ENCODE measurements at places on chromosomes 7 and 10.

- no peak for DNase-seq
Observed at GRCh38 chr7:36920433-36920832, 196.1 kb upstream of the AOAH start.

DNA sequence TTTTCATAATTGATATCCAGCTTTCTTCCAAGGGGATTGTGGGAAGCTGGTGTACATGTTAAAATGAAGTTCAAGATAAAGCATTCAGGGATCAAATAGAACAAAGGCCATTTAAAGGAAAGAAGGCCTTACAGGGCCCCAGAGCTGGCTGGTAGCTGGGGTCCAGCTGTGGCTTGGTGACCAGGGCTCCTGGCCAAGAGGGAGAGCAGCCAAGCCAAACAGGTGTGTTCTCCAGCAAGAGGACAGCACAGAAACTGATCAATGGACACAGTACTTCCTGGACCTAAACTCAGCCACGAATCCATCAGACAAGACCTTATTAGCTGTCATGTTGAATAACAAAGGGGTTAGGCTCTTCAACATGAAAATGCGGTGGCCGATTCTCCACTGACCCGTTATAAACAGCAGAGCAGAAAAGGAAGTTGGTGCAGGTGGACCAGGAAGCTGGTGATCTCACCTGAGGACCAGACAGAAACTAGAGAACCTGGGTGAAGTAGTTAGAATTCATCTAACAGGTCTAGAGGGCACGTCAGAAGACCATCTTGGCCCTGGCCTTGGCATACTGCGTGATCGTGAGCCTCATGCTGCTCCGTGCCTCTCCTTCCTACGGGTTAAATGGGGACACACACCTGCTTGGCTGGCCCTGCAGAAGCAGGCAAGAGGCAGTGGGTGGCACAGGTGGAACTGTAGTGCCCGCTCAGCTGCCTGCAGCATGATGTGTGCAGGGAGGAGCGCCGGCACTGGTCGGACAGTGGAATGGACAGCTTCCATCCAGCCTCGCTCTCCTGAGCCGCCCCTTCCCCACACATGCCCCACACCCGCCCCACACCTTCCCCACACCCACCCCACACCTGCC is 53.8 kb downstream of the PARP12 start:
- no peak for DNase-seq

- DNase-seq = no peak
Observed at GRCh38 chr10:106960812-106961211, 203.7 kb downstream of the SORCS1 start.

- DNase-seq = no peak
Observed at GRCh38 chr10:11626071-11626470, 14.6 kb upstream of the USP6NL start.

- DNase-seq = no peak
Observed at GRCh38 chr10:88523739-88524400, 59.2 kb downstream of the RNLS start.

GRCh38 chr10:70130878-70131559 is 1.6 kb downstream of the AIFM2 start:
- no peak for DNase-seq

DNA sequence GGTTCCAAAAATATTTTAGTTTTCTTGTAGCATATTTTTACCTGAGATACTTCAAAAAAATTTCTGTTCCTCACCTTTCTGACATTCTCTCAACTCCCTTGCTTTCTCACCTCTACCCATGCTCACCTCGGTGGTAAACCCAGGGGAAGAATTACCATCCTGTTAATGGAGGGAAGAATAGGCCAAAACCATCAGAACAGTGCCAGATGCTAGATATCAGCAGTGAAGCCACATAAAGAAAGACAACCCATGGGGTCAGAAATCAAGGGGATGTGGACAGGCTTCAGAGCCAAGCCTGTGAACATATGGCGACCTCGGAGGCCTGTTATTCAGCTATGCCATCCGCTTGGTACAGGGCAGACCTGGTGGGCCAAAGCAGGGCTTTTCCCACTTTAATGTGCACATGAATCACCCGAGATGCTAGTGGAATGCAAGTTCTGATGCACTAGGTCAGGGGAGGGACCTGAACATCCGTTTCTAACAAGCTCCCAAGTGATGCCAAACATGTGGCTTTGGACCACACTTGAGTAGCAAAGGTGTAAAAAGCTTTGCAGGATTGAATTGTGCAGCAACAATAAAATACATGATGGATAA is 125.5 kb downstream of the NPY start:
- no peak for DNase-seq

DNA sequence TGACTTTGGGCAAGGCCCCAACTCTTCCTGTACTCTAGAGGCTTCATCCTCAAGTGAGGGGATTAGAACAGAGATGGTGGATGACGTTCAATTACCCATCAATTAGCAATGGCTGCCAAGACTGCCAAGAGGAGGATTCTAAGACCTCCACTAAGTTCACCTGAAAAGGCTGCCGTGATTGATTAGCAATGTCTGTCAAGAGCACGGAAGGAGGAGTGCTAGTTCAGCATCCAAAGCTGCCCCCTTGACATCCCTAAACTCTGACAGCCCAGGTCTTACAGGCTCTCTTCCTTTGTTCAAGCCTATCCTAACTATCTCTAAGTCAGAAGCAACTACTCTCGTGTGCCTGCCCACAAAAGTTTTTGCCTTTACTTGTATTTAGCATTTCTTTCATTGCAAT is 68.4 kb downstream of the FAM53B start:
- DNase-seq = no peak

DNA sequence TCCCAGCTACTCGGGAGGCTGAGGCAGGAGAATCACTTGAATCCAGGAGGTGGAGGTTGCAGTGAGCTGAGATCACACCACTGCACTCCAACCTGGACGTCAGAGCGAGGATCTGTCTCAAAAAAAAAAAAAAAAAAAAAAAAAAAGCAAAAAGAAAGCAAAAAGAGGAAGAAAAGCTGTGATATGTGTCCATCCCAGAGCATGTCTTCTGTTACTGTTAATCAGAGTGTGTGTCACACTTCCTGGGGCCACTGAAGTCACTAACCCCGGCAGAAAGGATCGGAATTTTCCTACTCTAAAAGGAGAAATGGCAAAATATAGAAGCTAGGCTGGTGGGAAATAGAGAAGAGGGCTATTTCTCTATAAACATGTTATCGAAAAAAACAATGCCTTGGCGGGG is 11.9 kb downstream of the PIK3AP1 start:
- DNase-seq = no peak

DNA sequence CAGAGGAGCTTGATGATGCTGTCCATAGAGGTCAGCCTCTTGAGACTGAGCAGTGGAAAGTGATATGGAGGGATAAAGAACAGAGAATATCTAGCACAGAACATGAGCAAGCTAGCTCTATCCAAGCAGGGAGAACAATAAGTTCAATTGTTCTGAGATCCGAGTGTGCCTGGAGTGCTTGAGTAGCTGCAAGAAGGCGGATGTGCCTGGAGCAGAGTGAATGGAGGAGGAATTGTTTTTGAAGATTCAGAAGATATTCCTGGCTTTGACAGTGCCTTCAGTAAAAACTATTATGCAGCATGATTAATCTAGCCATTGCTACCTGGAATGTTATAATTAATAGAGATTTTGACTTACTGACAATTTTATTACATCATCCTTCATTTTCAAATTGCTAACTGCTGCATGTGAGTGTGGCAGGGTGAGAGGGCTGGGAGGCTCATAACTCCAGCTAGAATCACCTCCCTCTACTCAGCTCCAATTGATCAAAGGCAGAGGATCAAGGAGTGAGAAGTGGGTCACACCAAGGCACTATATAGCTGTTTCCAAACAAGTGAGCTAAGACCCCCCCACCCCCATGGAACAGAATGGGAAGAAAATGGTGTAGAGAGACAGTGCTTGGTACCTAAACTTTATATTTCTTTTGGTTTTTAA is 302.8 kb downstream of the ADRA2A start:
- DNase-seq = no peak

- no peak for DNase-seq
Observed at GRCh38 chr7:68474661-68475216, 1123.5 kb upstream of the AUTS2 start.

- no peak for DNase-seq
Observed at GRCh38 chr7:80231707-80232106, 97.1 kb downstream of the GNAI1 start.

DNA sequence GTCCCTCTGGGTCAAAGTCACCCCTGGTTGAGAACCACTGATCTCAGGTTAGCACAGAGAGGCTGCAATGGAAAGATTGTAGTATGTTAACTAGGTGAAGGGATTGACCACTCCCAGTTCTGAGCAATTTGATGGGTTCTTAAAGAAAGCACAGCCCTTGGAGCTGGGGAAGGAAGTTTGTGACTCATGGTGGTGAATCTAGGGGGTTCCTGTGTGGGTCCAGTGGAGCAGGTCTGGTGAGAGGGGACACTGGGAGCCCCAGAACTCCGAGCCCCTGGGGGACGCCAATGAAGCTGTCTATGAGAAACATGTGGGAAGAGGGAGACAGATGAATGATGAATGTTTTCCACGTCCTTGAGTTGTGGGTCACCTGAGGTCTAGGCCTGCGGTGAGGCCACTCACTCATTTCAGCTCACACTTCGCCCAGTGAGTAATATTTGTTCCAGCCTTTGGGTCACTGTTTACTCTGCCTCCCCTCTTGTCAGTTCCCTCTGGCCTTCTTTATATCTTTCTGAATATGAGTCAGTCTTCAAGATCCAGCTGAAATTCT is 341.9 kb downstream of the LRMDA start:
- DNase-seq = no peak
